ENCODE measurements at places on chromosomes 13 and 19.

DNA sequence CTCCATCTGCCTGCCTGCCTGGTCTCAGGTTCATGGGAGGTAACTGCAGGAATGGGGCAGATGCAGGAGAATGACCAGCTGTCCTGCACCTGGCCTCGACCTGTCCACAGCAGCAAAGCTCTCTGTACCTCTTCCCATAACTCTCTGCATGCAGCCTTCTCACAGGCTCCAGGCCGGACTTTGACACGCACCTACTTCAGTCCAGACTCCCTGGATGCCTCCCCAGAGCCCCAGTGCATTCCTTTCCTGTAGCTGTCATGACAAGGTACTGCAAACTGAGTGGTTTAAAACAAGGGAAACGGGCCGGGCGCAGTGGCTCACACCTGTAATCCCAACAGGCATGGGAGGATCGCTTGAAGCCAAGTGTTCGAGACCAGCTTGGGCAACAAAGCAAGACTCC, 3.3 kb downstream of the NANOS2 start:
- no peak for DNase-seq

- peak; percentile 81 for DNase-seq
Observed at GRCh38 chr19:29941828-29942403, at the start of gene URI1. URI1 (plus strand) TSS chr19:29942239; CDS start chr19:29942548, 309 bp downstream.

- no peak for DNase-seq
Observed at GRCh38 chr19:22257381-22257780, 28.9 kb upstream of the ZNF729 start.

GRCh38 chr19:18795540-18795939, 4.4 kb upstream of the COMP start:
- no peak for DNase-seq

GRCh38 chr19:11092181-11092538, 2.9 kb downstream of the LDLR start:
- DNase-seq, result peak; percentile 75

GRCh38 chr13:29917650-29918049, 67.2 kb upstream of the UBL3 start:
- DNase-seq, result peak; percentile 42

GRCh38 chr13:78592584-78592983, 10.8 kb downstream of the POU4F1 start:
- DNase-seq, result no peak

GRCh38 chr13:112968380-112968909, 569 bp upstream of the MCF2L start:
- no peak for DNase-seq

- DNase-seq, result no peak
Observed at GRCh38 chr19:48308631-48309586, 16.4 kb upstream of the EMP3 start.

- no peak for DNase-seq
Observed at GRCh38 chr13:50923272-50923671, 13.7 kb downstream of the RNASEH2B start.

DNA sequence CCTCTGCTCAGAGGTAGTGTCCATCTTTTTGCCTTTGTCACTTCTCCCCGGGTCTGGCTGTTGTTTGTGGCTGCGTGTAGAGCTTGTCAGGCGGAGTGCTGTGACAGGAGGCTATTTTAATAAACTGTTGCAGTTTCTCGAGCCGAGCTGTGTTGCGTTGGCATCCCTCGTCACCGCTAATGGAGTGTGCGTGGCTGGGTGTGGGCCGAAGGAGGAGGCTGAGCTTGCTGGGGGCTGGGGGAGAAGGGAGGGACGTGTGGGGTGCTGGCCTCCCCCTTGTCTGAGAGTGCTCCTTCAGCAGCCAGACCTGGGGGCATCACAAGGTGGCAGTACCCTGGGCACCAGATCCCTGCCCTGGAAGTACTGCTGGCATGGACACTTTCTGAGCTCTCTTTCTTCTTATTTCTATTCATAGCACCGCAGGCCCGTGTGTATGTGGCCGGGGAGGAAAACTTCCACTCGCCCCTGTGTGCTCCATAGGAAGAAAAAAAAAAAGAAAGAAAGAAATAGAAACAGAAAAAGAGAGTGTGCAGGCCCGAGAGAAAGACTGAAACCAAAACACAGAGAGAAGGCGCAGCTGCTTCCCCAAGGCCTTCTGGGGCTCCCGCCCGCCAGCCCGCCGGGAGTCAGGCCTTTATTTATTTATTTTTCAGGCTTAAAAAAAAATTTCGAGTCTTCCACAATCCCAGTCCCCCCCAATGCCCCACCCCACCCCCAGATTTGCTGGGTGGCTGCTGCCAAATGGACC, 27.0 kb downstream of the NFIX start:
- no peak for DNase-seq

- DNase-seq, result no peak
Observed at GRCh38 chr19:5645409-5645808, 22.5 kb downstream of the SAFB start.

DNA sequence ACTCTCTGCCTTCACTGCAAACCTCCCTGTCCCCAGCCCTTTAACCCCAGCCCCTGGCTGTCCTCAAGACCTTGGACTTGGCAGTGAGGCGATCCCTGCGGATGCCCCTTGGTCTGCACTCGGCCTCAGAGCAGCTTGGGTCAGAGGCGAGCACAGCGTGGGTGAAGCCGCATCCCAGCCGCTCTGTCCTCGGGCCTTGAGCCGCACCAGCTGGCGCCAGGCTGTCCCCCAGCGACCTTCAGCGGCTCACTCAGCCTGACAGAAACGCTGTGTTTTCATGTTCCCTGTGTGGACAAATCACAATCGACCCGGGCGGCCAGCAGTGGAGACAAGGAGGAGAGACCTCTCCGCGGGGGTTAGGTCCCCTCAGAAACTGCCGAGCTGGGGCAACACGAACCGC, 52.0 kb downstream of the GNG7 start:
- no peak for DNase-seq

- DNase-seq, result no peak
Observed at GRCh38 chr19:8044018-8044417, 8.5 kb upstream of the CCL25 start.

GRCh38 chr13:35621989-35622388, 145.5 kb upstream of the MAB21L1 start:
- no peak for DNase-seq

- peak; percentile 39 for DNase-seq
Observed at GRCh38 chr19:2546128-2547032, 70.5 kb downstream of the GADD45B start.

DNA sequence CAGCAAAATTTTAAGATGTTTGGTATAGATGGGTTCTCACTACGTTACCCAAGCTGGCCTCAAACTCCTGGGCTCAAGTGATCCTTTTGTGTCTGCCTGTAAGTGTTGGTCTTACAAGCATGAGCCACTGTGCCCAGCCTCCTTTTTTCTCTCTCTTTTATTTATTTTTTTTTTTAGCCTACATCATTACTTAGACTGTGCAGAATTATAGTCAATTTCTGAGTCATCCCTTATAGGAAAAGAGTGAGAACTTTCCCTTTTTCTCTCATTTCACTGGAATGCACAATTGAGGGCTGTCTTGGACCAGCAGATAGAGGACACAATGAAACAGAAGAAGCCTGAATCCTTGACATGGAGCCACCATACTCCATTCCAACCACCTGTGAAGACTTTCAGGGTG, 13.3 kb downstream of the TSKS start:
- DNase-seq, result peak; percentile 48

DNA sequence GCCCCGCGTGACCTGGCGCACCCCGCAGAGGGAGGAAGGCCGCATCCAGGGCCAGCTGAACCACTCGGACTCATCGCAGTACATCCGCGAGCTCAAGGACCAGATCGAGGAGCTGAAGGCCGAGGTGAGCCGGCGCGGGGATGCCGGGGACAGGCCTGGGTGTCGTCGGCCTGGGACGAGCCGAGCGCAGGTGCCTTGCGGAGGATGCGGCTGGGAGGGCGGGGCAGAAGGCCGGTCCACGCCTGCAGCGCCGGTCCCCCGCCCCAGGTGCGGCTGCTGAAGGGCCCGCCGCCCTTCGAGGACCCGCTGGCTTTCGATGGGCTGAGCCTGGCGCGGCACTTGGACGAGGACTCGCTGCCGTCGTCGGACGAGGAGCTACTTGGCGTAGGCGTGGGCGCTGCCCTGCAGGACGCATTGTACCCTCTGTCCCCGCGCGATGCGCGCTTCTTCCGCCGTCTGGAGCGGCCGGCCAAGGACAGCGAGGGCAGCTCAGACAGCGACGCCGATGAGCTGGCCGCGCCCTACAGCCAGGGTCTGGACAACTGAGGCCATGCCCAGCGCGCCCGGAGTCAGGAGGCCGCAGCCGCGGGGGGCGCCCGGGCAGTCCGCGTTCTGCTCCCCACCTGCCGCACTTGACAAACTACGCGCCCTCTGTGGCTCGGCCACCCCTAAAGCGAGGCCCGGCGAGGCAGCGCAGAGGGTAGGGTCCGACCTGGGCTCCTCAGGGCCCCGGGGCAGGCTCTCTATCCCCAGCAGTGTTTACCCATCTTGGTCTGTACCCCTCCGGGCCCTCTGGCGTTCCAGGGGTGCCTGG, 10.8 kb downstream of the PRR36 start:
- no peak for DNase-seq

DNA sequence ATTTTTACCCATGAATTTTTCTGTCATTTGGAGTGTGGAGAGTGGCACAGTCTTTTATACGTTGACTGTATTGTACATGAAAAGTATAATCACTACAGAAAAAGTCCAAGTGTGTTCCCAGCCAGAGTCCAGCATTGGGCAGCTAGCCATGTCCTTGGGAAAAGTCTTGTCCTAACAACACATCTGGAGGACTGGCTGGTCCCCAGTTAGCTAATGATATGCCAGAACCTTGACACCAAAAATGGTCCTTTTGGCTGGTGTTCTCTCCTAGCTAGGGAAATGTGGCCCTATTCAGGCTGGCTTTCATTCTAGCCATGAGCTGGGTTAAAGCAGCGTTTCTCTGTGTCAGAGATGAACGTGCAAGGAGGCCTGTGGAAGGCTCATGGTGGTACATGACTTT, 98.9 kb downstream of the ESD start:
- DNase-seq, result no peak

- DNase-seq, result peak; percentile 51
Observed at GRCh38 chr19:30649934-30650614, 277.9 kb downstream of the ZNF536 start.

DNA sequence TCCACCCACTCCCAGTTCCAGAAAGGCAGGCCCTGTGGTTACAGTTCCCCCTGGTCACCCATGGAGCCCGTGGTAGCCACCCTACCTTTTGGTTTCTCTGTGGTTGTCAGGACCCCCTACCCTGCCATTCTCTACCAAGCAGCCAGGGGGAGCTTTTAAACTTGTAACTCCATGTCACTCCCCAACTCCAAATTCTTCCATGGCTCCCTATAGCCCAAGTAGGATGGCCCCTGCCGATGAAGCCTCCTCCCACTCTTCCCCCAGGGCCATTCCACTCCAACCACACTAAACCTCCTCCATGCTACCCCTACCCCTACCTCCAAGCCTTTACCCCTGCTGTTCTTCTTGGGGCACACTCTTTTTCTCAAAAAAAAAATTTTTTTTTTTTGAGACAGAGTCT, 2.2 kb downstream of the S1PR2 start:
- no peak for DNase-seq

GRCh38 chr19:41575998-41576397, at the start of gene CEACAM21:
CEACAM21 (plus strand) TSS chr19:41576166; CDS start chr19:41576275, 109 bp downstream.
- DNase-seq, result no peak

Measured in astrocyte of the spinal cord (primary cell).